ENCODE measurements at places on chromosomes 2 and 18.

DNA sequence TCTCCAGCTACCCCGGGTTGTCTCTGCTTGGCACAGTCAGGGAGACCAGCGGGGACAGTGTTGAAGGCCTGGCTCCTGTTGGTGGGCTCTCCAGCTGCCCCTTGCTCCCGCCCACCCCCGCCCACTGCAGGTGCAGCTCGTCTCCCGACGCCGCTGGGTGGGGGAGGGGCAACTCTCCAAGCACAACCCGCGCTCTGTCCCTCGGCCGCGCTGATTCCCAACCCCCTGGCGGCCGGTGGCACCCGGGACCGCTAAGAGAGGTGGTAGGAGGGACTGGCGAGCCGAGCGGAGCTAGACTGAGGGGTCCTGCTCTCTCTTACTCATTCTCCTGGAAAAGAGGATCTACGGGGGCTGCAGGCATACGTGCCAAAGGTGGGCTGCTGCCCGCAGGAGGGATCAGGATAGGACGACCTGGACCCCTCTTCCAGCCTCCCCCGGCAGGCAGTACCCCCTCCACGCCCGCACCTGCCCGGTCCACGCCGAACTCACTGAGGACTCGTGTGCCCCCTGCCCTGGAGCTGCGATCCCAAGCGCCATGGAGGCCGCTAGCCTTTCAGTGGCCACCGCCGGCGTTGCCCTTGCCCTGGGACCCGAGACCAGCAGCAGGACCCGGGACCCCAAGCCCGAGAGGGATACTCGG lies 44.5 kb downstream of the DDX18 start:
- no peak for DNase-seq

DNA sequence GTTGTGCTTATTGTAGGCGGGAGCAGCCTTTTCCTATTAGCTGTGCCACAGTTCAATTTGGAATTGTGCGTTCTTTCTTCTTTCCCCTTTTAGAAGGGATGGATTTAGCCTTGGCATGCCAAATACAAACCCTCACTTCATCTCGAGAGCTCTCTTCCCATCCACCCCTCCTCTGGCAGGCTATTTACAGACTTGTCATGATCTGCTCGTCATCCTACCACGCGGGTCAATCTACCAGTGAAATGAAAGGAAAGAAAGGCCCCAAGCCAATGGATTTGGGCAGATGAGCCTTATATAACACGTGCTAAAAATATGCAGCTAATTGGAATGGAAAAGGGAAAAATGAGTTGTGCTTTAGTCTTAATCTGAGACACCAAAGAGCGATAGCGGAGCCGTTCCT lies 277.5 kb downstream of the PRKCE start:
- no peak for DNase-seq

- DNase-seq, result no peak
Measured at GRCh38 chr2:34492561-34493455, 893.7 kb upstream of the FAM98A start.

GRCh38 chr18:1012775-1013174 lies 108.1 kb downstream of the ADCYAP1 start:
- no peak for DNase-seq

GRCh38 chr2:237201461-237202287 lies 116.0 kb downstream of the COPS8 start:
- DNase-seq, result no peak

GRCh38 chr18:54830866-54831265 lies 2.6 kb downstream of the RAB27B start:
- no peak for DNase-seq

DNA sequence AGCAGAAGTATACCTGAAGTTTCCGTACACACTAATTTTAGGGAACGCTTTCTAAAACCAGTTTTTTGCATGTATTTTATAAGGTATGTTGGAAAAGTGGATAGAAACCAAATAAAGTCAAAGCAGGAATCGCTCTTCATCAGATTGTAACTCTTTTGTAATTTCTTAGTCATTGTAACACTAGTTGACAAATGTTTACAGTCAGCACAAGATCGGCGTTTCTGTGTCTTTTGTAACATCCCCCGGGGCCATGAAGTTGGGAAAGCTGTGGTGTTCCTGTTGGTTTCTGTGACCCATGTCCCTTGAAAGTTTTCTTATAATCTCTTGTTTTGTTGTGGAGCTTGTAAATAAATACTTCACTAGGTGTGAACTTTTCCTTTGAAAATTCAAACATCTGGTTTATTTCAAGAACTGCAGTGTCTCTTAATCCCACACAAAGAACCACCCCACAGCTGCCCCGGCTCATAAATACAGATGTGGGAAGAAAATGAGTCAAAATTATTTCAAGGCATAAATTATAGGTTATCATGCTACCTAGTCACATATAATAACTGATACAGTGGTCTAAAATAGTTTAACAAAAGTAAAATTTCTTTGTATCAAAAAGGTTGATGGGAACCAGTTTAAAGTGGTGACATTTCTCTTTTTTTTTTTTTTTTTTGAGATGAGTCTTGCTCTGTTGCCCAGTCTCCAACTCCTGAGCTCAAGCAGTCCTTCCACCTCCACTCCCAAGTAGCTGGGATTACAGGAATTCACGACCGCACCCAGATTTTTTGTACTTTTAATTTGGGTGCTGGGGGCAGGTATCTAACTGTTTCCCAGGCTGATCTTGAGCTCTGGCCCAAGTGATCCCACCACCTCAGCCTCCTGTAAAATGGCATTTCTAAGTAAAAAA lies 751 bp upstream of the NMI start:
- DNase-seq, result no peak

GRCh38 chr18:76234676-76235060 lies 260.4 kb downstream of the ZNF516 start:
- DNase-seq, result peak; percentile 33

DNA sequence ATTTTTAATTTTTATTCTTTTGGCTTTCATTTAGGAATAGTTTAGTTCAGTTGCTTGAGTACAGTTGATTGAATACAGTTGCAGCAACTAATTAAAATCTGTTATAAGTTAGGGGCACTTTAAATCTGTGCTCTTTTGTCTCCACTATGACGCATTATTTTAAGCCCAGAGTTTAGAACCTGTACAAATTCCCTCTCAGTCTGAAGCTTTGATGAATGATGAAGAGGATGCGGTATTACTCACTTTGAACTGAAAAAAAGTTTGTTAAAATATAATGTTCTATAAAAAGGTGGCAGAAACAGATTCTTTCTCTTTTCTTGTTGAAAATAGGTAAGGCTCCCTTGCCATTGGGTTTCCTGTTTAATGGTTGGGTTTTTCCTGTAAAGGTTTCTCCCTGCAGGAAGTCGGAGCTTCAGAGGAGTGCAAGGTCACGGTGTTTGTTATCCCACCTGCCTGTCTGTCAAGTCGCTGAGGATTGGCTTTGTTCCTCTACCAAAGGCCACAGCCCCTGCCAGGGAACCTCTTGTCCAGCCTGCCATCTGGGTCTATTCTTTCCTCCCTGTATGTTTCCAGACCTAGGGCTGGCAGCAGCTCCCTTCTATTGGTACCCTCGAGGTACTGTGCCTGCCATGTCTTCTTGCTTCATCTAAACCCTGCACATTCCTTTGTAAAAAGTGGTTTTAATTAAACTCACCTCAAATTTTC lies 43.8 kb upstream of the FN1 start:
- DNase-seq, result no peak

DNA sequence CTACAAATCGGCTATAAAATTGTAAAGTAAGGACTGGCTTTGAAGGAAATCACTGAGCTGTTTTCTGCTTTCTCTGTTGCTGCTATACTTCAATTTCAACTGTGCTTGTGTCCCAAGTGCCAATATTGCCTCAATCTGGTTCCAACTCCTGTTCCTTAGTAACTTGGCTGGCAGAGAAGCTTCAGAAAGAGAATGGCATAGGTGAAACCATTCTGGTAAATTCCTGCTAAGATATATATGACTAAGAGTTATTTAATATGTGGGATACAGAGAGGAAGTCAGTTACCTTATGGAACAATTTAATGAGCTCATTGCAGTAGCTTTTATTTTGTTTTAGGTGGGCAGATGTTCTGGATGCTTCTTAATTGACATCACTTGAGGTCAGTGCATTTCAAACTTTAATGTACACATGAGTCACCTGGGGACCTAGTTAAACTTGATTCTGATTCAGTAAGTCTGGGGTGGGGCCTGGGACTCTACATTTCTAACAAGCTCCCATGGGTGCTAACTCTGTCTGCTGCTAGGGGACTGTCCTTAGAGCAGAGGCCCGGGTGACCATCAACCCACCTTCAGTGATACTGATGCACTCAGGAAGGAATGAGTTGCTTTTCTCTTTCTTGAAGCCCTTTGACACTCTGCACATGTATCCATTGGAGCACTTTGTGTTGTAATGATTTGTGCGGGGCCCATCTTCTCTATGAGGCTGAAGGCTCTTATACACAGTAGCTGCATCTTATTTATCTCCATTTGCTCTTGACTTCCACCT lies 47.6 kb downstream of the LIPG start:
- DNase-seq, result no peak

- DNase-seq, result no peak
Measured at GRCh38 chr2:72144632-72145288, 2.9 kb downstream of the CYP26B1 start.

- peak; percentile 84 for DNase-seq
Measured at GRCh38 chr2:241410739-241411176, 54.7 kb downstream of the FARP2 start.

- no peak for DNase-seq
Measured at GRCh38 chr2:705971-706511, 28.8 kb upstream of the TMEM18 start.

DNA sequence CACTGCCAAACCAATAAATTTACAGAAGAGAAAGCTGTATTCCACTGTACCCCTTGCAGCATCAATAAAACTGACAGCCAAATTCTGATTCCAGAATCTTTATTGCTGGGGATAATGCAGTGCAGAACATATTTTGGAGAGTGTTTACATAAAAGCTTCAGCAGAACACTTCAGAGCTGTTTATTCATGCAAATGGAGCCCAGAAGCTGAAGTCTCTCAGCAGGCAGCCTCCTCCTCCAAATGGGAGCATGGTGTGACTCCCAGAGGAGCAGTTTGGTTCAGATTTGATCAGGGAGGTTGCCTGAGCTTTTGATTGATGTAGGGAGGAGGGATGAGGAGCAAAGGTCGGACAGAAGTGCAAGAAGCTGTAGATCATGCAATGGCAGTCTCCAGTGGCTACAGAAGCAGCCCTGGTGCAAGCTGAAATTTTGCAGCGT lies 22.4 kb downstream of the LHCGR start:
- DNase-seq, result no peak

GRCh38 chr2:67955748-67956603 lies 106.8 kb downstream of the C1D start:
- no peak for DNase-seq

DNA sequence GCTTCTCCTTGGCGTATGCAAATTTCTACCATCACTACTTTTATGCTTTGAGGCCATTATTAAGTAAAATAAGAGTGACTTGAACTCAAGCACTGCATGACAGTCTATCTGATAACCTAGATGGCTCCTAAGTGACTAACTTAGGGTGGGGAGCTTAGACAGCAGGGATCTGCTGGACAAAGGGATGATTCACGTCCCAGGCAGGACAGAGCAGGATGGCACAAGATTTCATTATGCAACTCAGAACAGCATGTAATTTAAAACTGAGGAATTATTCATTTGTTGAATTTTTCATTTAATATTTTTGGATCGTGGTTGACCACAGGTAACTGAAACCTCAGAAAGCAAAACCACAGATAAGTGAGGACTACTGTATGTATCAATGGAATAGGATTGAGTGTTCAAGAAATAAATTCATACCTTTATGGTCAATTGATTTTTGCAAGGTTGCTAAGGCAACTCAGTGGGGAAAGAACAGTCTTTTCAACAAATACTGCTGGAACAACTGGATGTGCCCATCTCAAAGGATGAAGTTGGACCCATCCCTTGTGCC lies 115.3 kb downstream of the MBD2 start:
- no peak for DNase-seq

DNA sequence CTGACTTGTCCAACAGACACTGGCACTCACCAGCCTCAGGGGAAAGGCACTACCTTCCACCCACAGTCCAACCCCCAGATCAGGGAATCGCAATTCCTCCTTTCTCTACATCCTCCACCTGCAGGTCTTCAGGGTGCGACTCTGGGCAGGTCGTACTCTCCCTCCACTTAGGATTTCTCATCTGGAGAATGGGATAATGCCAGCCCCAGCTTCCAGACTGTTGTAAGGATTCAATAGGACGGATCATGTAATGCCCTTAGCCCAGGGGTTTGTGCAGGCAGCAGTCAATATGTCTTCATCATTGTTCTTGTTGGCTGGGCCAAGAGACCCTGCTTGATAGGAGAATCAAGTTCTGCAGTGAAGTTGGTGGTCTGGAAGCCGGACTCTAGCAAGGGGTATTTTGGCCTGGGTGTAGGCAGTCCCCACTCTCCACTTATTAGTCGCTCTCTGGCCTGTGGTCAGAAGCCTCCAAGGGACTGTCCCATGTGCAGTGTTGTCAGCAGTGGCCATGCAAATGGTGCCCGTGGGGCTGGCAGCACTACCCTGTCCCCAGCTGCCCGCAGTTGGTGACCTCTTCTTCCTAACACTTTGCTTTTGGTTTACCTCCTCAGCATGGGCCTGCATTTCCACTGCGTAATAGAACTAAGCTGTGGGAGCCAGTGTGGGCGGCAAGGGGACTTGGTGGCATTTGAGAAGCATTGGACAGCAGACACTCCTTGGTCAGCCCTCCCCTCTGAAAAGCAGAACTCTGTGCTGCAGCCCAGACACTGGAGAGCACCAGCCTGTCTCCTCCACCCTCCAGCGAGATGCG lies 172.4 kb upstream of the HS6ST1 start:
- no peak for DNase-seq

- no peak for DNase-seq
Measured at GRCh38 chr2:17877811-17878280, 621 bp upstream of the KCNS3 start.

GRCh38 chr2:155377266-155377680 lies 678.8 kb downstream of the KCNJ3 start:
- no peak for DNase-seq

DNA sequence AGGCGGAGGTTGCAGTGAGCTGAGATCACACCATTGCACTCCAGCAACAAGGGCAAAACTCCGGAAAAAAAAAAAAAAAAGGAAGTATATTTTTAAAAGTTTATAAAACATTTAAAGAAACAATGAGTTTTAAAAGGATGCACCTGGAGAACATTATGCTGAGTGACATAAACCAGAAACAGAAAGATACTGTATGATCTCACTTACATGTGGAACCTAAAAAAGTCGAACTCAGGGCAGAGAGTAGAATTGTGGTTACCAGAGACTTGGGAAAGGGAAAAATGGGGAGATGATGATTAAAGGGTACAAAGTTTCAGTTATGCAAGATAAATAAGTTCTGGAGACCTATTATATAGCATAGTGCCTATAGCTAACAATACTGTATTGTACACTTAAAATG lies 52.8 kb upstream of the RTN4 start:
- no peak for DNase-seq

- no peak for DNase-seq
Measured at GRCh38 chr2:232623768-232624765, 9.3 kb upstream of the EFHD1 start.

GRCh38 chr18:50183556-50183955 lies 11.4 kb downstream of the MYO5B start:
- no peak for DNase-seq

- no peak for DNase-seq
Measured at GRCh38 chr2:105582952-105583660, 161.6 kb upstream of the NCK2 start.

- DNase-seq, result no peak
Measured at GRCh38 chr2:212135739-212136138, 402.9 kb downstream of the ERBB4 start.

- no peak for DNase-seq
Measured at GRCh38 chr18:23313379-23313778, 139.7 kb upstream of the RIOK3 start.

- DNase-seq, result no peak
Measured at GRCh38 chr2:24104906-24105305, 18.2 kb downstream of the PFN4 start.

- DNase-seq, result no peak
Measured at GRCh38 chr18:67582488-67582887, 66.0 kb upstream of the DSEL start.

- DNase-seq, result no peak
Measured at GRCh38 chr2:181258720-181259119, 198.5 kb upstream of the ITGA4 start.

All from amygdala (tissue), 56 donors.